ENCODE measurements at places on chromosomes 3 and 15.
A peak's percentile ranks its signal among the peaks of the same experiment; 100 is the strongest.

DNA sequence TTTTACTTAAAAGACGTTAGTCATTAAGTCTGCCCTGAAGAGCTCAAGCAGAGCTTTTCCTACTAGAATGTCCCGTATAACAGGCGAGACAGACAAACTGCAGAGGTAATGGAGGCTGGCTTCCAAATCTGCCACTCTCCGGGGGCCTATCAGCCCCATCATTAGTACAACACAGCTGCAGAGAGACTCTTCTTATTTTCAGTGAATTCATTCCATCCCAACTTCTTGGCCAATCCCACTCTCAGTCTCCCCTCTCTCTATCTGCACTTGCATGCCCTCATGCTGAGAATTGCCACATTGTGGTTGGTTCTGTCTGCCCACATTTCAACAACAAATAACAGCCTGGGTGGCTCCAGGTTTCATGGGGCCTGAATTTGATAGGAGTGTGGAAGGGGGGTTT is 412.7 kb downstream of the ERC2 start:
- no peak for DNase-seq

GRCh38 chr3:74661672-74662071 is 47.2 kb upstream of the CNTN3 start:
- peak; percentile 0 for DNase-seq

DNA sequence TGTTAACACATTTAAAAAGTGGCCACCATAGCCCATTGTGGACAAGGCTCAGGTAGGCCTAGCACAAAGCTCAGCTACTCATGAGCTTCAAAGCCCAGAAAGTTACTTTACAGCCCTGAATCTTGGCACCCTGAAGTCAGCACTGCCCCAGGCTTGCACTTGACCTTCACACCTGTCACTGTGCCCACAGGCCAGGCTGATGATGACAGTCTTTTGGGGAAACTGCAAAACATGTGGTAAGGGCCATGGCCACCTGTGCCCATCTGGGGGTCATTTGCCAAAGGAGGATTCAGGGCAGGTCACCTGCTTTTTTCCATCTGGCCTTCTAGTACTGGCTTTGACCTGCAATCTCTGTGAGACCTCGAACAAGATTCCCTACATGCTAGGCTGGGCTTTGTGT is 11.0 kb downstream of the CHDH start:
- no peak for DNase-seq

- DNase-seq, result no peak
Observed at GRCh38 chr3:24915639-24916038, 421.0 kb upstream of the THRB start.

GRCh38 chr3:66073464-66074141 is 34.9 kb upstream of the MAGI1 start:
- DNase-seq, result no peak

DNA sequence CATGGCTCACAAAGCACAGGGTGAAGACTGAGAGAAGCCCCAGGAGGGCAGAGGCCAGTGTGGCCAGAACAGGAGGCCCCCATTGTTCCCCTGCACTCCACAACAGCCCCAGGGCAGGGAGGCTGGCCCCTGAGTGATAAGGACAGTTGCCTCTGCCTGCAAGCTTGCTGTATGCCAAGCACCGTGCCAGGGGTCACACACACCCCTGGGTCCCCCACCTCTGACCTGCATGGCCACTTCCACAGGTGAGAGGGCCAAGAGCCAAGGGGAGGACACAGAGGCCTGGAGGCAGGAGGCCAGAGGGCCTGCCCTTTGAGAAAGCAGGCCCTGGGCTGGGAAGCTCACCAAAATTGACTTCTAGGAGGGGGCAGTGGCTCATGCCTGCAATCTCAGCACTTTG is 23.7 kb downstream of the ATRIP start:
- DNase-seq, result no peak

- DNase-seq, result peak; percentile 92
Observed at GRCh38 chr3:72756900-72757299, 91.3 kb downstream of the SHQ1 start.

DNA sequence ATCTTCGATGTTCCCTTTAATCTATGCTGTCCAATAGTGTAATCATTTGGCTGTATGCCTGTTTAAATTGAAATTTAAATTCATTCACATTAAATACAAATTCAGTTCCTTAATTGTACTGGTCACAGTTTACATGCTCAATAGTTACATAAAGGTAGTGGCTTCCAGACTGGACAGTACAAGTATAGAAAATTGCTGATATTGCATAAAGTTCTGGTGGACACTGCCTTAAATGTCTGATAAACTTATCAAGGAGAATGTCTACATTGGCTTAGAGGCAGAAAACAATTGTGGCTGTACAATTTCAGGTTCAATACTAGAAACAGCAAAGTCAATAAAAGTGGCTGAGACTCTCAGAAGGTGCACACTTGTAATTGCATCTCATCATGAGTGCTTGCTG is 365.2 kb downstream of the RBMS3 start:
- DNase-seq, result no peak

DNA sequence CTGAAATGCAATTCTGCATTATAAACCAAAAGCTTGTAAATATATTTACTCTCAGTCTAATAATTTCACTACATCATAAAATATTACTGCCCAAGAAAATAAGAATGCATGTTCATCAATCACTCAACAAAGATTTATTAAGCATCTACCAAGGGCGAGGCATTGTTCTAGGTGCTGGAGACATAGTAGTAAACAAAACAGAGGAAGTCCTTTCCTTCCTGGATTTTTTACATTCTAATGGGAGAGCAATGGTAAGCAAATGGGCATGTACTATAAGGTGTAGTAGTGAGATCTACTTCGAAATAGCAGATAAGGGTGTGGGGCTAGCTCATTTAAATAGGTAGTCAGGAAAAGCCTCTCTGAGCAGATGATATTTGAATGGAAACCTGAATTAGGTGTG is 10.8 kb upstream of the ZFYVE19 start:
- no peak for DNase-seq

- DNase-seq, result no peak
Observed at GRCh38 chr3:69665026-69665737, 74.1 kb upstream of the MITF start.

DNA sequence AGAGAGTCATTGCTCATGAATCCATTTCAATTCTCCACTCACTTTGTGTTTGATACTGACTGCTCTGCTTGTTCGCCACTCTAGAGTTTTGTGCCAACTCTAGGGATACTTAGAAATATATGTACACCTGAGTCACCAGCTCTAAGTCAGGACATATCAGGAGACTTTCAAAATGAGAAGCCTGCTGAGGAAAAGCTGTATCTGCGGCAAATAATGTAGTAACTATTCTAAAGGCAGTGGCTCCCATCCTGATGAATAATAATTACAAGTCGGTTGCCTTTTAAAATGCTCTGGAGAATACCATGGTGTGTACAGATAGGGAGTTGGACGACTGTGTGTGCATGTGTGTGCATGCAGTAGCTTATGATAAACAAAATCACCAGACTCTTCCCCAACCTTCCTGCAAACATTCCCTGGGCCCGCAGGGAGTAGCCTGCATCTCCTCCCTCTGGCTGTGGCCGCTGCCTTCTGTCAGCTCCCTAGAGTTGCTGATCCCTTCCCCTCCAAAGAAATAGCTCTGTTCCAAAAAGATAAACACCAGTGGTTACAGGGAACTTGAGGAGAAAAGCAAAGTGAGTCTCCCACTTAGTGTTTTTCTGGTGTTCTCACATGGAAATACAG is 346.3 kb upstream of the UMPS start:
- no peak for DNase-seq

- DNase-seq, result no peak
Observed at GRCh38 chr3:67018105-67018788, 20.1 kb downstream of the KBTBD8 start.

- DNase-seq, result no peak
Observed at GRCh38 chr15:39075311-39075710, 505.6 kb upstream of the THBS1 start.

- DNase-seq, result peak; percentile 96
Observed at GRCh38 chr3:170352936-170353335, 4.6 kb upstream of the SKIL start.

- DNase-seq, result peak; percentile 56
Observed at GRCh38 chr3:123028233-123028828, 768 bp upstream of the SEMA5B start.

DNA sequence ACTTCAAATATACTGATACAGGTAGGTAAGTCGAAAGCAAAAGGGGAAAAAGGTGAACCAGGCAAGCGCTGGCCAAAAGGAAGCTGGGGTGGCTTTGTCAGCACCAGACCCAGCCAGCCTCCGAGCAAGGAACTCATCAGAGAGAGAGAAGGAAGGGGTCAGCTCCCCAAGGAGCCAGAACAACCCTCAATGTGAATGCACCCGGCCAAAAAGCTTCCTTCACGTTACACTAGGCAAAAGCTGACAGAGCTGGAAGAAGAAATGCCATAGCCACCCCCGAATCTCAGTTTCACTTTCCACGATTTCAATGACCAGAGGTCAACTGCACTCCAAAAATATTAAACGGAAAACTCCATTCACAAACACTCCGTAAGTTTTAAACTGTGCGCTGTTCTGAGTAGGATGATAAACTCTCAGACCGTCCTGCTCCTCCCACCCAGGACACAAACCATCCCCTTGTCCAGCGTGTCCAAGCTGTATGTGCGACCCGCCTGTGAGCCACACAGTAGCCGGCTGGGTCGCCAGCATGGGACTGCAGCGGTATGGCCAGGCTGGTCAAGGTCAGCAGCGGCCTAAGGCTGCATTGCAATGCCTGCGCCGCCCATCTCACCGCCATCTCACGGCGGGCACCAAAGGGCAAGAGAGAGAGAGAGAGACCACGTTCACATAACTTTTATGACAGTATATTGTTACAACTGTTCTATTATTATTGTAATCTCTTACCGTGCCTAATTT is 29.7 kb downstream of the CYFIP1 start:
- DNase-seq, result no peak

- DNase-seq, result no peak
Observed at GRCh38 chr15:55766676-55767075, 23.7 kb upstream of the PRTG start.

GRCh38 chr15:51048308-51048707 is 46.4 kb downstream of the TNFAIP8L3 start:
- DNase-seq, result peak; percentile 71

GRCh38 chr3:194908496-194908895 is 222.8 kb downstream of the FAM43A start:
- no peak for DNase-seq

DNA sequence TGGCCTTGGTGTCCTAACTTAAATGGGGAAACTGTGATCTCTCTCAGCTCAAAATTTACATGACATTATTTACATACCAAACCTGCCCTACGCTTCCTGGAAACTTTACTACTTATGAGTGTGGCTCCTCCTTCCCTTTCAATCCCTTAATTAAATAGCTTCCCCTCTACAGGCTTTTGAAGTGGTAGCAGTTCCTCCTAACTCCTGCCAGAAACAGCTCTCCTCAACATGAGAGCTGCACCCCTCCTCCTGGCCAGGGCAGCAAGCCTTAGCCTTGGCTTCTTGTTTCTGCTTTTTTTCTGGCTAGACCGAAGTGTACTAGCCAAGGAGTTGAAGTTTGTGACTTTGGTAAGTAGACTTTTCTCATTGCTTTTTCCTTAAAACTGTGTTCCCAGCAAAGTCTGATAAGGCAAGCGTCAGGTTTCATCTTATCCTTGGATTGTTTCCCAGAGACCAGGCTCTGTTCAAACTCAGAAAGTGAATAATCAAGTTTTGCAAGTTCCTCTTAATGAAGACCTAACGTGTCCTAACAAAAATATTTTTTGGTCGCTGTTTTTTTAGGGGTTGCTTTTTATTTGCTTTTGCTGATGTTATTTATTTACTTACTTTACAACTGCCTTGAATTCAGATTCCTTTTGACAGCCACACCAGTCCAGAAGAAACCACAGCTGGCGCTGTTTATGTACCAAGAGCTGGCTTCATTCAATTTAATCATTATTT is at the start of gene ACP3:
TSS of gene ACP3 (plus strand) at position 179 of the 720 bp plus-strand sequence. CDS start at position 229, 50 bp downstream.
- peak; percentile 85 for DNase-seq

DNA sequence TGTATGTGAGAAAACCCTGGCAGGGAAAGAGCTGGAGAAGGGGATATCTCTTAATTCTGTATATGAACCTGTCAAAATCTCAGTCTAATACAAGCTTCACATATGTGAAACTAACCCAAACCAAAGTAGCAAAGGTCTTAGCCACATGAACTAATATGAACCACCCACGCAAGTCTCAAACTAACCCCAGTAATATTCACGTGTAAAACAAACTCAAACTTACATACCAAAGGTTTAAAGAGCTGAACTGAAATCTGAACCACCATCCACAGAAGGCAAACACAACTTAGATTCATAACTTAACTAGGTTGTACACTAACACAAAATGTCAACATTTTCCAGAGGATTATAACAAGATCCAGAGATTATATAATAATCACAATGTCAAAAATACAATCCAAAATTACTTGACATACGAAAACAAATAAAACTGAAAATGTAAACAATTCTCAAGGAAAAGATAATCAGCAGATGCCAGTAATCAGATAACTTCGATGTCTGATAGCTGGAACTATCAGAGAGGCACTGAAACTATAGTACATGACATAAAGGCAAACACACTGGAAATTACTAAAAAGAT is 64.1 kb downstream of the VPS13C start:
- DNase-seq, result no peak

DNA sequence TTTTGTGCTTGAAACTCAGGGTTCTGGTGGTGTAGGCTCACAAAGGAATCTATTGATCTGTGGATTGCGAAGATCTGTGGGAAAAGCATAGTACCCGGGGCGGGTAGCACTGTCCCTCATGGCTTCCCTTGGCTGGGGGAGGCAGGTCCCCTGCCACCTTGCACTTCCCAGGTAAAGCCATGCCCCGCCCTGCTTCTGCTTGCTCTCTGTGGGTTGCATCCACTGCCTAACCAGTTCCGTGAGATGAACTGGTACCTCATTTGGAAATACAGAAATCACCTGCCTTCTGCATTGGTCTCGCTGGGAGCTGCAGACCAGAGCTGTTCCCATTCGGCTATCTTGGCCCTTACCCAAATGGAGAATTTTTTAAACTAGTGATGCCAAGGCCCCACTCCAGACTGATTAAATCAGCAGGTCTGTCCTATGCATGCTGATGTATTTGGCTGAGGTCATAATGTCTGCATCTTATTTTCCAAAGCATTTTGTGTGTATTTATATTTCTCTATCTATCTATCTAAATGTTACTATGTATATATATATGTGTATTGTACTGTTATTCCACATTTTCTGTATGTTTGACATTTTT is 65.5 kb upstream of the SLC7A14 start:
- no peak for DNase-seq

Data from inflammatory macrophage treated with lipopolysaccharide for 4 hours (primary cell).